ENCODE measurements at places on chromosomes 13 and 19. TPM values are rescaled to one million over a fixed set of nuclear protein-coding genes. Genes with fewer than 3 reads are reported as not detected.

DNA sequence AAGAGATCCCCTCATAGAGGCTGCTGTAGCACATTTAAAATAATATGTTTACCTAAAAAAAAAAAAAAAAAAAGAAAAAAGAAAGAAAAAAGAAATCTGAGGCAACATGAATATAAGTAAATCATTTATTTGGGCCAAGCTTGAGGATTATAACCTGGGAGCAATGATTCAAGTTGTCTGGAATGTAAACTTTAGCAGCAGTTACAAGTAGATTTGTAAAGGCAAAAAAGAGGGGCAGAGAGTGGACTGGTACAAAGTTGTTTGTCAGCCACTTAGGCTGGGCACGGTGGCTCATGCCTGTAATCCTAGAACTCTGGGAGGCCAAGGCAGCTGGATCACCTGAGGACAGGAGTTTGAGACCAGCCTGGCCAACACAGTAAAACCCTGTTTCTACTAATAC lies 11.3 kb downstream of the ZNF43 start:
- DNase-seq = no peak

DNA sequence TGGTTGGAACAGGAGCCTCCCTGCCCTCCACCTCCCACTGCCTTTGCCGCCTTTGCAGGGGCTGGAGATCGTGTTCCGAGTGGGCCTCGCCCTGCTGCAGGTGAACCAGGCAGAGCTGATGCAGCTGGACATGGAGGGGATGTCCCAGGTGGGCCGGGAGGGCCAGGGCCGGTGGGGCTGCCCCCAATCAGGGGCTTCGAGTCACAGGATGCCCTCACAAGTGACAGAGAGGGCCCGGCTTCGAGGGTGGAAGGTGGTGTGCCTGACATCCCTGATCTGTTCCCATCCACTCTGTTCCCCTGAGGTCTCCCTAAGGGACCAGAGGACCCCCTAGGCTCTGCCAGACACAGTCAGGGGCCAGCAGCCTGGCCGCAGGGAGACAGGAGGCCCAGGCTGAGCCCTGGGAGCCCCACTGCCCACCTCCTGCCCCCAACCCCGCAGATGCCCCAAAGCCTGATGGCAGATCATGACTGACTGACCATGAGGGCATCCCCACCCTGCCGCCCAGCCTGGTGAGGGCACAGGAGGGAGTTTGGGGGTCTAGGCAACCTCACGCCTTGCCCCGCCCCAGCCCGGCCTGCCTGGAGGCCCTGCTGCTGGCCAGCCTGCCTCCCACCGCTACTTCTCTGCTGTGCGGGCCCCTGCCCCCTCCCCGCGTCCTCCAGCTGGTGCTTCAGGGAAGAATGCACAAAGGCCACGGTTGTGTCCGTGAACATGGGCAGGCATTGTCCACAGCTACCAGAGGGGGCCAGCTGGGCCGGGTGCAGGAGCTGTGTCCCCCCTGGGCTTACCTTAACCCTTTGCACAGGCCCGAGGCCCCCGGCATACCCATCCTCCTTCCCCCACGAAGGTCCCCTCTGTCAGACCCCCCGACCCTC lies 21.8 kb downstream of the EVI5L start:
- no peak for DNase-seq

- DNase-seq = peak; percentile 51
Observed at GRCh38 chr19:18170714-18171255, 2.8 kb upstream of the IFI30 start.

GRCh38 chr13:19601749-19602725 lies 31.4 kb upstream of the MPHOSPH8 start:
- DNase-seq = peak; percentile 53

FCAR gene
- total RNA-seq = 0.77 TPM

ZNF284 gene
- 1.9 TPM for total RNA-seq
